Progenitor cell of endocrine pancreas (in vitro differentiated cells): ENCODE measurements at places on chromosomes 6 and 20. TPM values are rescaled to one million over a fixed set of nuclear protein-coding genes. Genes with fewer than 3 reads are reported as not detected.

DNA sequence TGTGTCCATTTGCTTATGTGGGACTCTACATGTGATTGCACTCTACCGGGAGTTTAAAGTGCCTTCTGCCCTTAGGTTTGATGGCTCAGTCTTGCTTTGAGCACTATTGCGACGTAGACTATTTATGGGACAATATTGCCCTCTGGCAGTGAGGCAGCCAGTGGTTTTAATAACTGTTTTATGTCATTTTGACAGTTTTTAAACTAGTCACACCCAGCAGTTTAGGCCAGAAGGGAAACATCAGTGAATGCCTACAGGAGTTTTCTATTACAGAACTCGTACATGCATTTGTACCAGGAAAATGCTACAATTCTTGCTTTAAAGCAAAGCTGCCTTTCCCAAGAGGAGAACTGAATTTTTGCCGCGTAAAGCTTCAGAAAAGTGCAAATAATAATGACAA, 813.7 kb downstream of the KIF16B start:
- H3K27ac ChIP-seq = no peak overlapping the region
- no peaks in the 10 kb centered on the region for H3K36me3 ChIP-seq
- no peaks in the 10 kb centered on the region for H3K27me3 ChIP-seq
- H3K4me1 ChIP-seq = no peaks in the 10 kb centered on the region

- H3K36me3 ChIP-seq = no peaks in the 10 kb centered on the region
- DNase-seq = no peak
- H3K27me3 ChIP-seq = peaks cover 6% of the 10 kb centered on the region
- no peak overlapping the region for H3K4me3 ChIP-seq
Measured at GRCh38 chr6:7021301-7021700, 86.5 kb upstream of the RREB1 start.

DNA sequence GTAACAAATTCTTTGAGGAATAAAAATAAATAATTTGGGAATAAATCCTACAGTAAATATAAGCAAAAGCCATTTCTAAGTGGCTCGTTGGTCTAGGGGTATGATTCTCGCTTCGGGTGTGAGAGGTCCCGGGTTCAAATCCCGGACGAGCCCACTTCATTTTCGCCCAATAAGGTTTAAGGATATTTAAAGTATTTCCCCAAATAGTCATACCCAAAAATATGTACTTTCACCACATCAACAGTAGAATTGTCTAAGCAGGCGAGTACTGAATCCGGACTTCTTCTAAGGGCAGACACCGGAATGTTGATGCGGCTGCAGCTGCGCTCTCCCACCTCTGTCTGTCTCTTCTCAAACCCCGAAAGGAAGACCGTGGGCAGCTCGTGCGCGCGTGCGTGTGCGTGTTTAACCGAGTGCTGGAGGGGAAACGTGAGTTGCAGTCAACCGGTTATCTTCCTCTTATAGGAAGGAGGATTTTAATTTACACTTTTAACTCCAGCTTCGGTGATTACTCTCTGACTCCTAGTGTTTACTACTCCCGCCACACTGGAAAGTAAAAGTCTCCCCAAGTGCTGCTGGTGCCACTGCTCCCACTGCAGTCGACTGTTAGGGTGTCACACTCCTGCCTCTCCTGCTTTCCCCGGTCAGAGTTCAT, 155.7 kb upstream of the PRSS16 start:
- peak overlapping the region; percentile 82 for H3K4me3 ChIP-seq
- H3K4me1 ChIP-seq = peaks cover 8% of the 10 kb centered on the region
- H3K27me3 ChIP-seq = peaks cover 45% of the 10 kb centered on the region
- peak overlapping the region; percentile 94 for H3K27ac ChIP-seq
- DNase-seq = no peak

DNA sequence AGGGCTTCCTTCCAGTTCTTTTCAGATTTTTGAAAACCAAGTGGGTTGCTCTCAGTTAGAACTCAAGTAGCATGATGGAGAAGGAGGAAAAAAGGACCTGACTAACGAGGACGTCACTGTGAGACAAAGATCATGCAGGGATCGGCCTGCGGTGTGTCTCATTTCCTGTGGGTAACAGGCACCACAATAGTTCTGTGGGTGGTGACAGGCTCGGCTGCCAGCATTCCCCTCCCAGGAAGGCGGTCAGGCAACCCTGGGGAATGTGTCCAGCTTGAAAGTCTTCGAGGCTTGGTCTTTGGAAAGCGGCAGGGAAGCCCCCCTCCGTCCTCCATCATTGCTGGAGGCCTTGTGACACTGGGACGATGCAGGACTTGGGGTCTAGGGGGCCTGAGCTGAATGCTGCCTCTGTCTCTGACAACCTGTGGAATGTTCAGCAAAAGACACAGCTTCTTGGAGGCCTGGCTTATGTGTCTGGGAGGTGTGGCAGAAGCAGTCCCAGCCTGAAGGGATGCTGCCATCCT, 121.0 kb downstream of the BCAS1 start:
- no peaks in the 10 kb centered on the region for H3K4me1 ChIP-seq
- H3K27me3 ChIP-seq = peaks cover 2% of the 10 kb centered on the region
- peaks cover 2% of the 10 kb centered on the region for H3K36me3 ChIP-seq

GRCh38 chr6:109428889-109429477, 11.4 kb downstream of the PPIL6 start:
- DNase-seq = no peak
- no peak overlapping the region for H3K27ac ChIP-seq
- no peaks in the 10 kb centered on the region for H3K27me3 ChIP-seq
- peaks cover 8% of the 10 kb centered on the region for H3K4me1 ChIP-seq

DNA sequence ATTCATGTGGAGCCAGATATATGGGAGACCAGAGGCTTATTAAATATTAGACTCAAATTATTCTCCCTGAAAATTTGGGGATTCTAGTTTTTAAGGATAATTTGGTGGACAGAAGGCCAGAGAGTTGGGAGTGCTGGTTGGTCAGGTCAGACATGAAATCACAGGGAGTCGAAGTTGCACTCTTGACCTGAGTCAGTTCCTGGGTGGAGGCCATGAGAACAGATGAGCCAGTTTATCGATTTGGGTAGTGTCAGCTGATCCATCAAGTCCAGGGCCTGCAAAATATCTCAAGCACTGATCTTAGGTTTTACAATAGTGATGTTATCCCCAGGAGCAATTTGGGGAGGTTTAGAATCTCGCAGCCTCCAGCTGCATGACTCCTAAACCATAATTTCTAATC, 563.5 kb upstream of the NRSN1 start:
- no peaks in the 10 kb centered on the region for H3K36me3 ChIP-seq
- H3K4me3 ChIP-seq = no peak overlapping the region
- peaks cover 4% of the 10 kb centered on the region for H3K4me1 ChIP-seq
- no peaks in the 10 kb centered on the region for H3K27me3 ChIP-seq
- DNase-seq = no peak
- no peak overlapping the region for H3K27ac ChIP-seq

Gene TGM2
- 0.72 and 1.3 TPM in 2 replicates for total RNA-seq

Gene DSP
- total RNA-seq = 365 and 366 TPM in 2 replicates

- H3K27ac ChIP-seq = no peak overlapping the region
- DNase-seq = no peak
- no peaks in the 10 kb centered on the region for H3K27me3 ChIP-seq
- H3K36me3 ChIP-seq = peaks cover 4% of the 10 kb centered on the region
Measured at GRCh38 chr20:19392344-19393130, 180.1 kb downstream of the SLC24A3 start.

Gene PCMTD2
- total RNA-seq = 102 and 106 TPM in 2 replicates

GRCh38 chr20:38127920-38128528, 37.0 kb downstream of the TGM2 start:
- H3K36me3 ChIP-seq = no peaks in the 10 kb centered on the region
- H3K27ac ChIP-seq = no peak overlapping the region
- H3K27me3 ChIP-seq = no peaks in the 10 kb centered on the region

GRCh38 chr20:12535316-12535715, 473.5 kb upstream of the SPTLC3 start:
- no peak for DNase-seq
- H3K4me1 ChIP-seq = peaks cover 3% of the 10 kb centered on the region
- no peaks in the 10 kb centered on the region for H3K36me3 ChIP-seq

DNA sequence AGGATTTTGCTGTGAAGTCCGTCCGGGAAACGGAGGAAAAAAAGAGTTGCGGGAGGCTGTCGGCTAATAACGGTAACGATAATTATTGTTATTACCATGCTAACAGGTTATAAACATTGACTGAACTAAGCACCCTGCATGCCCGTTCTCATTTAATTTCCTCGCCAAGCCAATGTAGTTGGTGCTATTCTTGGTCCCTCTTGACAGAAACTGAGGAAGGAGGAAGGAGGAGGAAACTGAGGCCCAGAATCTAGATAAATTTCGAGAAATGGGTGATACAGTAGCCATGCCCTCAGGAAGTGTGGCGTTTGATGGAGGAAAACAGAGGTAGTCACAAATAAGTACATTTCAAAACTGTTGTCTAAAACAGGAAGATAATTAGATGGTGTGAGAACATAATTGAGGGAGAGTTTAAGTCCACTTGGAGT, 474 bp downstream of the TPX2 start:
- H3K27ac ChIP-seq = no peak overlapping the region
- peaks cover 4% of the 10 kb centered on the region for H3K36me3 ChIP-seq
- no peak for DNase-seq
- peaks cover 3% of the 10 kb centered on the region for H3K4me1 ChIP-seq
- H3K27me3 ChIP-seq = no peaks in the 10 kb centered on the region
- H3K4me3 ChIP-seq = no peak overlapping the region

Gene DPPA5
- total RNA-seq = not detected in 2 replicates

GRCh38 chr6:81708113-81708699, 44.3 kb downstream of the TENT5A start:
- no peak overlapping the region for H3K27ac ChIP-seq
- H3K27me3 ChIP-seq = no peaks in the 10 kb centered on the region
- H3K4me1 ChIP-seq = peaks cover 3% of the 10 kb centered on the region
- H3K36me3 ChIP-seq = no peaks in the 10 kb centered on the region

GRCh38 chr20:48864254-48864653, 36.5 kb upstream of the PREX1 start:
- no peak for DNase-seq
- H3K4me1 ChIP-seq = no peaks in the 10 kb centered on the region
- no peak overlapping the region for H3K27ac ChIP-seq
- peaks cover 8% of the 10 kb centered on the region for H3K27me3 ChIP-seq
- H3K4me3 ChIP-seq = no peak overlapping the region

DNA sequence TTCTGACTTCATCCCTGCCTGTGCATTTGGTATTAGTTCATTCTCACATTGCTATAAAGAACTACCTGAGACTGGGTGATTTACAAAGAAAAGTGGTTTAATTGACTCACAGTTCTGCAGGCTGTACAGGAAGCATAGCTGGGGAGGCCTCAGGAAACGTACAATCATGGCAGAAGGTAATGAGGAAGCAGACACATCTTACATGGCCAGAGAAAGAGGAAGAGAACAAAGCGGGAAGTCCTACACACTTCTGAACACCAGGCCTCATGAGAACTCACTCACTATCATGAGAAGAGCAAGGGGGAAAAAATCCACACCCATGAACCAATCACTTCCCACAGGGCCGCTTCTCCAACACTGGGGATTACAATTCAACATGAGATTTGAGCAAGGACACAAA, 303.9 kb downstream of the CBLN4 start:
- H3K27me3 ChIP-seq = no peaks in the 10 kb centered on the region
- no peak overlapping the region for H3K4me3 ChIP-seq
- no peak overlapping the region for H3K27ac ChIP-seq
- H3K36me3 ChIP-seq = no peaks in the 10 kb centered on the region
- H3K4me1 ChIP-seq = no peaks in the 10 kb centered on the region

DNA sequence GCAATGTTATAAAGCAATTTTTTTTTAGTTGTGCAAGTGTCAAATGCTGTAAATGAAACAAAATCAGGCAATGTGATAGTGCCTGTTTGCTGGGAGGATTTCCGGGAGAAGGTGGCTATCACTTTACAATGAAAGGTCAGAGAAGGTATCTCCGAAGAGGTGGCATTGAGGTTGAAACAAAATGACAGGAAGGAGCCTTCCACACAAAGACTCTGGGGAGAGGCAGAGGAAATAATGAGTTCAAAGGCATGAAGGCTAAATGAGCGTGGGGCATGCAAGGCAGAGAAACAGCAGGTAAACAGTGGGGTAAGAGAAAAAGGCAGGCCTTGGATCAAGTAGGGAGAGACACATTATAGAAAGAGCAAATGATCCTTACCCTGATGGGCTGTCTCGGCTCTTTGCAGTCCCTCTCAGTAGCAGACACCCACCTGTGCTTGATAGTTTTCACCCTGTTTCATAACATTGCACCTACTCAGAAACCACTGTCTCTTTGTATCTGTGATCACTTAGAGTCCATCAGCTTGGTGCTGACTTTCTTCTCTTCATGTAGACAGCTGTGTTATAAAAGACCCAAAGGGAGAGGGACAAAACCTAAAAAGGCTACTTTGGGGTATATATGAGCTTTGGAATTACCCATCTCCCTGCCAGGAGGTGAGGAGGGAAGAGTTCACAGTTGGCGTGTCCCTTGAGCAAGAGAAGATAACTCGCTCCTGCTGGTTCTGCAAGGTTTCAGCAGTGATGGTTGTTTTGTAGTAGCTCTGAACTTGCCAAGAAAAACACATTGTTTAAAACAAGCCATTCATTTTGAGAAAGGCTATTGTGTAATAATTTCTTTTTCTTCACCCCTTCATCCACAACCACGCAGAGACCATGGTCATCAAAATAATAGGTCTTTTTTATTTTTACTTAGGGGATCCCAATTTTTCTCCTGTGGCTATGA, 22.3 kb downstream of the NRN1 start:
- H3K27me3 ChIP-seq = peaks cover 33% of the 10 kb centered on the region
- no peak overlapping the region for H3K27ac ChIP-seq
- H3K4me3 ChIP-seq = no peak overlapping the region
- H3K4me1 ChIP-seq = no peaks in the 10 kb centered on the region
- DNase-seq = no peak
